ENCODE measurements at places on chromosomes 6 and 20.

GRCh38 chr6:137222381-137222780 is 3.2 kb upstream of the IFNGR1 start:
- DNase-seq, result peak; percentile 24

- no peak for DNase-seq
Measured at GRCh38 chr20:61964675-61965605, 100.7 kb downstream of the TAF4 start.

- no peak for DNase-seq
Measured at GRCh38 chr6:46310196-46310595, 139.4 kb upstream of the ENPP5 start.

- no peak for DNase-seq
Measured at GRCh38 chr6:159633196-159633595, 59.8 kb downstream of the SOD2 start.

DNA sequence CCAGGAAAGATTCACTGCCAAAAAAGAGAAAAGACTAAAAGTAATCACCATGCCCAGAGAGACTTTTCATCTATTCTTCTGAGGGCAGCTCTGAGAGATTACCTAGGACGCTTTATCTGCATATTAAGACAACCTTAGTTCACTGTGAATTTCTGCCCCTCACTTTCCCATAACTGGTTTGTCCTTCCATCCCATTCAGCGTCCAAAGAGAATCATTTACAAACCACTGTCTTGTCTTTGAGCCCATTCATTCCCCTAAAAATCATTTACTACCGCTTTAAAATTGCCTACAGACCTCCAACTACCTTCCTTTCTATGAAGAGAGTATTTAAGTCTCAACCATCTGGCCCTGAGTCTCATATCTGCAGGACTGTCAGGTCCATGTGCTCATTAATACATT is 149.0 kb downstream of the PDSS2 start:
- no peak for DNase-seq

DNA sequence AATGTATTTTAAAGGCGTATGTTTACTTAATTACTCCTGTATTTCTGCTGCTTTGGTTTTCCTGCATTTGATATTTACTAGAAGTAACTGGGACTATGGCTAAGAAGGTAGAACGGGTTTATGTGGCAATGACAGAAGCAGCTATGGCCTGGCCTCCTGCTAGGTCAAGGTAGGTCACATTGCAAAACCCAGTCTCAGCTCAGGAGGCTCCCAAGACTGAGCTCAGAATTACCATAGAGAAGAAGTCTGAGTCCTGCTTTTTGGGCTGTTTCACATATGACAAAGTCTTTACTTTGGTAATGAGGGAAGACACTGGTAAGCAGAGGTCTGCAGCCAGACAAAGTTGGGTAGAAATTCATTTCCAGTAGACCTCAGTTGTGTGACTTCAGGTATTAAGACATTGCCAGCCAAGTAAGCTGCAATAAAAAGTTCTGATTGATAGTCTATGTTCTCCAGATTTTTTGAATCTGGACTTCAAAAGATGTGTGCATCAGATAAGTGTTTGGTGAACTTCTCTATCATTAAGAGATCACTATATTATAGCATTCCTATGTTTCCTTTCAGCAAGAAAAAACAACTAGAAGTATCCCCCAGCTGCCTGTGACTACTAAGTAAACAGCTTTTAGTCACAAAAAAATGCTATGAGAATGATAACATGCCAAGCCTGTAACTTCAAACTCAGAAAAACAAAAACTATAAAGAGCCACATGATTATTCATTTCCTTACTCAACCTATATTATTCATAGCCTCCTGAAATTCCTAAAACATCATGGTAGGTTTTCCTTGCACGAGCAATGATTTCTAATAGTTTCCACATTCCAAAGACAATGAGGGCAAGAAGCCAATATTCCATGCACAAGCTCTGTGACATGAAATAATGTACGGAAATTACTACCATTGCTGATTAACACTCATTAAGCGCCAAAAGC is 312.3 kb downstream of the HAO1 start:
- no peak for DNase-seq

- DNase-seq, result no peak
Measured at GRCh38 chr20:6122873-6123648, at the start of gene FERMT1. Gene FERMT1 (minus strand): TSS chr20:6123030. CDS start chr20:6119554, 3,476 bp downstream.

GRCh38 chr6:11814819-11815218 is 36.2 kb upstream of the ADTRP start:
- DNase-seq, result no peak

- DNase-seq, result no peak
Measured at GRCh38 chr20:62938105-62938888, at the start of gene GID8. Gene GID8 (plus strand): TSS chr20:62938147. CDS start chr20:62941503, 3,356 bp downstream.

GRCh38 chr6:151229401-151230276 is 10.1 kb upstream of the AKAP12 start:
- no peak for DNase-seq

GRCh38 chr6:1179571-1180459 is 132.1 kb upstream of the FOXQ1 start:
- DNase-seq, result no peak

GRCh38 chr6:40796260-40797221 is 209.4 kb upstream of the LRFN2 start:
- DNase-seq, result no peak

- no peak for DNase-seq
Measured at GRCh38 chr6:90938122-90938521, 351.2 kb upstream of the MAP3K7 start.

DNA sequence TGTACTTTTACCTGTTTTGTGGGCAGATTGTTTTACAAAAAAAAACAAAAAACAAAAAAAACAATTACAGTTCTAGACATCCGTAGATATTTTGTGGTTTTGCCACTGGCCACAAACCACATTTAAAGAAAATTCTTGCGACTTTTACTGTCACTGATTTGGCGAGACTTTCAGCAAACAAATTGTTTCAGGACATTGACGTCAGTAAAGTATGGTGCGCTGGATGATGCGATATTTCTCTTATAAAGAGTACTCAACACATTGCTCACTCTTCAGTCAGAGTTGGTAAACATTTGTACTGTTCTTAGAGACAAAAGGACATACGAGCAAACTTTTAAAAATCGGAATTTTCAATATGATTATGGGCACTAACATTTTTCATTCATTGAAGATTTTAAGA is 229.8 kb downstream of the HAO1 start:
- no peak for DNase-seq

GRCh38 chr20:10316582-10316981 is 98.0 kb downstream of the SNAP25 start:
- no peak for DNase-seq

GRCh38 chr20:4766631-4767030 is 44.9 kb downstream of the PRND start:
- DNase-seq, result peak; percentile 72

GRCh38 chr6:108565091-108565766 is 4.5 kb downstream of the FOXO3 start:
- peak; percentile 58 for DNase-seq

GRCh38 chr20:37649676-37650370 is 44.0 kb upstream of the CTNNBL1 start:
- no peak for DNase-seq

DNA sequence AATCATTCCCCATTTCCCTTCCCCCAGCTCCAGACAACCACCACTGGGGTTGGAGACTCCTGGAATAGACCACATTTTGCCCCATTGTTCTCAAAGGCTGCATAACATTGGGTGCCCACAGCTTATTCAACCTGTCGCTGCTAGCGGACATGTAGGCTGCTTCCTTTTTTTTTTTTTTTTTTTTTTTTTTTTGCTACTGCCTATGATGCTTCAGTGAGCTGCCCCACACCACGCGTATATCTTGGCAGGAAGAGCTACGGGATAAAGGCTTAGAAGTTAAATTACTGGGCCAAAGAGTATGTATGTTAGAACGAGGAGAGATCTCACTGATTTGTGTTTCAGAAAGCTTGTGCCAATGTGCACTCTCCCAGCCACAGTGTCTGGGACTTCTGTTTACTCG is 7.0 kb downstream of the LBP start:
- DNase-seq, result no peak

DNA sequence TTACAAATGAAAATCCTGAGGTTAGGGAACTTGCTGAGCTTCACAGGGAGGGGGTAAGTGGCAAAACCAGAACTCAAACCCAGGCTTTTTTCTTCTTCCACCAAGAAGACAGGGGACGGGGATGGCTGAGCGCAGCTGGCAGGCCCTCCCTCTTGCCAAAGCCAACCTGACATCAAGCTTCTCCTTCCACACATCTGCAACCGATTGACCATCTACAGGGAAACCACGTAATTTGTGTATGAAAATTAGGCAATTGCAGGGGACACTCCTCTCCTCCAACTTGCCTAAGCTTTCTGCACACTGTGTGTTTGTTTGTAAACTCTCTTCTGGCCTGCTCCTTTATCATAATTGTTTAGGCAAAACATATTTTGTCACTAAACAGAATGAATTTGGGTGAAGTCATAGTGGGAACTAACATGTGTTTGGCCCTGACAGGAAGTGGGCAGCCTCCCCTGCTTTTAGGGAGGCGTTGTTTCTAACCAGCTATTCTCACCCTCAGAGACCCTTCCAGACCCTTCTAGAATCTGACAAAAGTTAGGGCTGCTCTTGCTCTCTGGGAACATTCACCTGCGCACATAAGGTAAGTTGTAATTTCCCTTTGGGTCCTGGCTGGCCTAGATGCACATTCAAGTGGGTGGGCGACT is 18.9 kb downstream of the ZNF831 start:
- no peak for DNase-seq

- DNase-seq, result no peak
Measured at GRCh38 chr20:61808447-61808846, 257.2 kb downstream of the TAF4 start.

DNA sequence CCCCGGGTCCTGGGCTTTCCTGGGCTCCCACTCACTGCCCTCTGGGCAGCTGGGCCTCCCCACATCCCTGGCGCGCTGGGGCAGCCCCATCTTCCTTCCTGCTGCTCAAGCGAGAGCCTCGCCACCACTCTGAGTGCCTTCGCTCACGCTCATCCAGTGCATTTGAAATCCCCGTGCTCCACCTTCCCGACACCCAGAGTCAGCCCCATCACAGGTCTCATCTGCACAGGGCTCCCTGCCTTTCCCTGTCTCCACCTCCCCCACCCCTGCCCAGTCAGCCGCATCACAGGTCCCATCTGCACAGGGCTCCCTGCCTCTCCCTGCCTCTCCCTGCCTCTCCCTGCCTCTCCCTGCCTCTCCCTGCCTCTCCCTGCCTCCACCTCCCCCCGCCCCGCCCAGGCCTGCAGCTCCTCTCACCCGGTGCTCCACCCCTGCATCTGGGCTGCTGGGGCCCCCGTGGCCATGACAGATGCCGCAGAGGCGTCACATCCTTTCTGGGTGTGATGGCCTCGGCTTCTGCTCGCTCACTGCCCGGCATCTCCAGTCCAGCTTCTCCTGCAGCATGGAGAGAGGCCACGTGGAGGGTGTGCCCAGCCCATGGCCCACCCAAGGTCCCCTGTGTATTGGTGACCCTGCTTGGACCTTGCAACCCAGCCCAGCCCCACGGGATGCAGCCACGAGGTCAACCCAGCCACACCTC is 9.0 kb upstream of the BHLHE23 start:
- no peak for DNase-seq

- DNase-seq, result no peak
Measured at GRCh38 chr20:43320536-43320935, 130.8 kb upstream of the PTPRT start.

- DNase-seq, result no peak
Measured at GRCh38 chr6:105836379-105836778, 249.8 kb upstream of the PRDM1 start.

DNA sequence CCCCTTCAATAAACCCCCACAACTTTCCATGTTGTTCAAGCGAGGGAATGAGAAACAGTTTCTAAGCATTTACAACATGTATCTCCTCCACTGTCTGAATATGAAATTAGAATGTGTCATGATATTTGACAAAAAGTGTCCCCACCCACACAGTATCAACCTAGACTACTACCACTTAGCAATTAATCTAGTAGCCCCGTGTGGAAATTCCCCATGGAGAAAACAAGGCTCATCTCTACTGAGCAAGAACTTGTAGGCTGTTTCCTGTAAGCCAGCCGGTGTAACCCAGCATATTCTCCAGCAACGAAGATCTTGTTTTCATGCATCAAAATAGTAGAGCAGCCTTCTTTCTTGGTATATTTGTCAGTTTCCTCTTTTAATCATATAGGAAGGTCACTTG is 115.0 kb downstream of the IRF4 start:
- no peak for DNase-seq

- DNase-seq, result no peak
Measured at GRCh38 chr20:44120676-44121425, 66.1 kb downstream of the JPH2 start.

DNA sequence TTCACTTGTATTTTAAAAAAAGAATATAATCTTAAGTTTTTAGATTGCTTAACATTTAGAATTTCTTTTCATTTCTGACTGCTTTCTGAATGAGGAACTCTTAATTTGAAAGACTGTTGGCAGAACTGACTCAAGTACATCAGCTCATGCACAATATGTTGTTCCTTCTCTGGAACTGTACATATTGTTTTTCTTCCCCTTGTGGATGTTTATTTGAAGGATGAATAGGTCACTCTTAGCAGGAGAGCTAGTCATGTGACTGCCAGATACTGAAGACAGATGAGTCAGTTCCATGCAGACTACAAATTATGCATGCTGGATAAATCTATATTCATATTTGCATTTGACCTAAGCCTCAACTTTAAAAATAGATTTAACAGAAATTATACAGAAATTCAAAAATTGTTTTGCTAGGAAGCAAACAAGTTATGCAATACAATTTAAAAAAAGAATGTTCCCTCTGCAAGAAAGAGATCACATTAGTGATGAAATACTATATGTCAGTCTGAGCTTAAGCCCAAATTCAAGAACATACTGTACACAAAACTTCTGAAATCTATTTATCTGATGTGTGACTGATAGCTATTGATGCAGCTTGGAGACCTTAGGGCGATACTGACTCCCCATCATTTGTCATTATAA is 1274.9 kb upstream of the GJE1 start:
- no peak for DNase-seq

DNA sequence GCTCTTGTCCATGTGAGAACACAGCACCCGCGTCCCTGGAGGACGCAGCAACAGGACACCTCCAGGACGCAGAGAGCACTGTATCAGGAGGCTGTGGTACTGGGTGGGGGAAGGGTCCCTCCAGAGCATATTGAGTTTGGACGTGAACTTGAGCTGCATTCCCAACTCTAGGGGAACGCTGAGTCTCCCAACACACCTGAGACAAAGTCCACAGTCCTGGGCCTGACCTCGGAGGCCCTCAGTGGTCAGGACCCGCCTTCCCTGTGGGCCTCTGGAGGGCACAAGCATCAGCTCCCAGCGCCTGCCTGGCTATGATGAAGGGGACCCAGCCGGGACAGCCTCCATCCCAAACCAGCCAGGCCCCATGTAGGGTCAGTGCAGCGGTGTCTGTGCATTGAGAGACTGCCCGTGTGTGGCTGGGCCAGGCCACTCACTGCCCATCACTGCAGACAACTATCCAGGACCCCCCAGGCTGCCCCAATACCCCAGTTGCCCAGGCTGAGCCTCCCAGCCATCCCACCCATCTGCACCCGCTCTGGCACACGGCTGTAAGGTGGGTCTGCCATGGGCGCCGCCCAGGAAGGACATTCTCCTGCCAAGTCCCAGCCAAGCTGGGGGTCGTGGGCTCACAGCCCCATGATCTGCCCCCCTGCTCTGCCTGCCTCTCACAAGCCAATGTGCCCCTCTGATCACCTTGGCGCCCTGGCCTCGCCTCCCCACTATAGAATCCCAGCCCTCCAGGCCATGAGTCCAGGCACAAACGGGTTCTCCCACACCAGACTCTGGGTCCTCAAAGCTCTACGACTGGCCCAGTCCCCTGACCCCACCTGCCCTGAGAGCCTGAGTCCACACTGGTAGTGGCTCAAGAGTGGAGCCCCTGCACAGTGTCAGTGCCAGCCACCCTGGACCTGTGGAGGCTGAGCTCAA is 115.7 kb downstream of the TAF4 start:
- no peak for DNase-seq

- DNase-seq, result no peak
Measured at GRCh38 chr6:137659871-137660270, 165.7 kb upstream of the OLIG3 start.
